Stimulated activated CD8-positive, alpha-beta memory T cell treated with anti-CD3 and anti-CD28 coated beads, Interleukin-4, amount 100 ng/mL, for 24 hours (primary cell): ENCODE measurements at places on chromosomes 7 and 10.

- peak; percentile 57 for DNase-seq
These were observed 154.1 kb upstream of the AHR start for GRCh38 chr7:17144322-17144721.

DNA sequence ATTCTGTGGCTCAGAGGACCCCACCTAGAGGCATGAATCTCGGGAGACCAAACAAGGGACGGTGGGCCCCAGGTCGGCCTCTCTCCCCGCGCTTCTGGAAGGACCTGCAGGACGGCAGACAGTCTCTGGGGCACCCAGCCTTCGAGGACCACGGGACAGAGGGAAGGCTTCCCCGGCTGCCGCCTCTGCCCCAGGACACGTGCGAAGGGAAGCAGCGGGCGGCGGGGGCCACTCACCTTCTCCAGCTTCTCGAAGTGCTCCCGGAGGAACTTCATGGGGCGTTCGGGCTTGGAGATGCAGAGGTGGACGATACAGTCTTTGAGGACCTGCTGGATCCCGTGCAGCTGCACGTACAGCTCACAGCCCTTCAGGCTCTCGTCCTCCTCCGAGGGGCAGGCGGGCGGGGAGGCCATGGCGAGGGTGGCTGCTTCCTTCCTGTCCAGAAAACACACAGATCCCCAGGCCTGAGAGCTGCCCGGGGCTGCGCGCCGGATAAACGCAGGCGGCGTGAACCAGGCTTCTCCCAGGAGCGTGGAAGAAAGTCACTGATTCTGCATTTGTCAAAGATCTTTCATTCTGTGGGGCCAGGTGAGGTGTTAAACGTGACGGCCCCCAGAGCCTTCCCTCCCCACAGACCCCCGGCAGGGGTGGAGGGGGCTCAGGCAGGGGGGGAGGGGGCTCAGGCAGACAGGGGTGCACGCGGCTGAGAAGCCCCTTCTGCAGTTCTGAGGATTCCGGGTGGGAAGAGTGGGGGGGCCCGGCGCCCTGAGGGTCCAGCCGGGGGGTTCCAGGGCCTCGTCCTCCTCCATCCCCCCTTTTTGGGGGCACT is 15.2 kb upstream of the DNAAF5 start:
- no peak for DNase-seq

GRCh38 chr10:121974535-121975294 is at the start of gene NSMCE4A:
Gene NSMCE4A, minus strand, starts transcription at chr10:121975217. Its CDS starts 52 bp downstream, at chr10:121975165.
- peak; percentile 68 for DNase-seq

GRCh38 chr7:155338632-155339320 is 41.1 kb downstream of the INSIG1 start:
- peak; percentile 33 for DNase-seq

GRCh38 chr7:105020926-105021325 is 6.9 kb downstream of the KMT2E start:
- DNase-seq, result no peak
